Activated T-cell treated with anti-CD3 and anti-CD28 coated beads, Interleukin-2, amount 50 U/mL, for 72 hours (primary cell): ENCODE measurements at places on chromosomes 16 and 17. TPM values are rescaled to one million over a fixed set of nuclear protein-coding genes. Genes with fewer than 3 reads are reported as not detected.
A peak's percentile ranks its signal among the peaks of the same experiment; 100 is the strongest.

- H3K4me3 ChIP-seq = no peak overlapping the region
- peaks cover 23% of the 10 kb centered on the region for H3K36me3 ChIP-seq
- H3K4me1 ChIP-seq = no peaks in the 10 kb centered on the region
- no peak overlapping the region for H3K27ac ChIP-seq
- DNase-seq = no peak
These were observed 57.7 kb upstream of the RPL38 start for GRCh38 chr17:74145756-74146155.

DNA sequence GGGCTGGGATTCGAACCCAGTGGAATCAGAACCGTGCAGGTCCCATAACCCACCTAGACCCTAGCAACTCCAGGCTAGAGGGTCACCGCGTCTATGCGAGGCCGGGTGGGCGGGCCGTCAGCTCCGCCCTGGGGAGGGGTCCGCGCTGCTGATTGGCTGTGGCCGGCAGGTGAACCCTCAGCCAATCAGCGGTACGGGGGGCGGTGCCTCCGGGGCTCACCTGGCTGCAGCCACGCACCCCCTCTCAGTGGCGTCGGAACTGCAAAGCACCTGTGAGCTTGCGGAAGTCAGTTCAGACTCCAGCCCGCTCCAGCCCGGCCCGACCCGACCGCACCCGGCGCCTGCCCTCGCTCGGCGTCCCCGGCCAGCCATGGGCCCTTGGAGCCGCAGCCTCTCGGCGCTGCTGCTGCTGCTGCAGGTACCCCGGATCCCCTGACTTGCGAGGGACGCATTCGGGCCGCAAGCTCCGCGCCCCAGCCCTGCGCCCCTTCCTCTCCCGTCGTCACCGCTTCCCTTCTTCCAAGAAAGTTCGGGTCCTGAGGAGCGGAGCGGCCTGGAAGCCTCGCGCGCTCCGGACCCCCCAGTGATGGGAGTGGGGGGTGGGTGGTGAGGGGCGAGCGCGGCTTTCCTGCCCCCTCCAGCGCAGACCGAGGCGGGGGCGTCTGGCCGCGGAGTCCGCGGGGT is at the start of gene CDH1:
CDH1 (plus strand) TSS at position 247 of the 684 bp plus-strand sequence; CDS start at position 371, 124 bp downstream.
- peak within 1 kb of the TSS; percentile 40 for H3K27ac ChIP-seq
- peak; percentile 53 for DNase-seq
- peak within 1 kb of the TSS; percentile 84 for H3K4me3 ChIP-seq

DNA sequence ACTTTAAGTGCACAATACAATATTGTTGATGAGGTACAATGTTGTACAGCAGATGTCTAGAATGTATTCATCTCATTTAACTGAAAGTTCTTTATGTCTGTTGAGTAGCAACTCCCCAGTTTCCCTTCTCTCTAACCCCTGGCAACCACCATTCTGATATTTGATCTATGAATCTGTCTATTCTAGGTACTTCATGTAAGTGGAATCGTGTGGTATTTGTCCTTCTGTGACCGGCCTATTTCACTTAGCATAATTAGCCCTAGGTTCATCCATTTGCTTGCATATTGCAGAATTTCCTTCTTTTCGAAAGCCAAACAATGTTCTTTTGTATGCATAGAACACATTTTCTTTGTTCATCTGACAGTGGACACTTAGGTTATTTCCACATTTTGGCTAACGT is 10.8 kb downstream of the RGS9 start:
- H3K36me3 ChIP-seq = no peaks in the 10 kb centered on the region
- no peak overlapping the region for H3K4me3 ChIP-seq
- H3K4me1 ChIP-seq = peaks cover under 1% of the 10 kb centered on the region
- H3K27ac ChIP-seq = no peak overlapping the region
- peaks cover 15% of the 10 kb centered on the region for H3K27me3 ChIP-seq

DNA sequence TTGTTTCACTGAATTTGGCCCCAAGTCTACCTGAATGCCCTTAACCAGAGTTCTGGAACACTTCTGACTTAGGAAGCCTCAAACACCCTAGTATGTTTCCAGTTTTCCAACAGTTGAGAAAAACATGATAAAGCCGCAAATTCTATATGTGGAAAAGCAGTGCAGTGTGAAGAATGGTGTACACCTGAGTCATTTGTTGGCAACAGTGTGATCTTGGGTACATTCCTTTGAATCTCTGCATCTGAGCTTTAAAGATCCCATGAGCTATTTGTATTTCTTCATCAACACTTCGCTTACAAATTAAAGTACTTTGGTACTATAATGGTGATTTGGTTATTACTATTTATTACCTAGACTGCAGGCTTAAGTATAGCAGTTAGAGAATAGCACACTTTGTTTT is 93.6 kb upstream of the TBX2 start:
- H3K27ac ChIP-seq = no peak overlapping the region
- DNase-seq = no peak
- no peaks in the 10 kb centered on the region for H3K36me3 ChIP-seq

DNA sequence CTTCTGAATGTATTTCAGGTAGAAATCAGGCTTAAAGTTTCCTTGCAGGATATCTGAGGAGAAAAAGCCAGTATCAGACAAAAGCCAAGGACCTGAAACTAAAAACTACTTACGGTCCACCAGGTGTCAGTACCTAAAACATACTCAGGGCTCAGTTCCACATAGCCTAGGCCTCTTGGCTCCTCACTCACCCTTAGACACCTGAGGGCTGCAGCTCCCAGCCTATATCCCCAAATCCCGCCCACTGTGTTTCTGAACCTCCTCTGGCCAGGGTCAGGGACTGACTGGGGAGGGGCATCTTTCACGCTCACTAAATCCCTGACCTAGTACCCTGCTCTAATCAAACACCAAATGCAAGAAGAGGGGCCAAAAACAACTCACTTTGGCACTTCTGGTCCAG is 8.8 kb upstream of the ROGDI start:
- H3K36me3 ChIP-seq = peaks cover 1% of the 10 kb centered on the region
- no peak for DNase-seq
- H3K4me3 ChIP-seq = no peak overlapping the region
- H3K27ac ChIP-seq = no peak overlapping the region
- H3K27me3 ChIP-seq = no peaks in the 10 kb centered on the region

DNA sequence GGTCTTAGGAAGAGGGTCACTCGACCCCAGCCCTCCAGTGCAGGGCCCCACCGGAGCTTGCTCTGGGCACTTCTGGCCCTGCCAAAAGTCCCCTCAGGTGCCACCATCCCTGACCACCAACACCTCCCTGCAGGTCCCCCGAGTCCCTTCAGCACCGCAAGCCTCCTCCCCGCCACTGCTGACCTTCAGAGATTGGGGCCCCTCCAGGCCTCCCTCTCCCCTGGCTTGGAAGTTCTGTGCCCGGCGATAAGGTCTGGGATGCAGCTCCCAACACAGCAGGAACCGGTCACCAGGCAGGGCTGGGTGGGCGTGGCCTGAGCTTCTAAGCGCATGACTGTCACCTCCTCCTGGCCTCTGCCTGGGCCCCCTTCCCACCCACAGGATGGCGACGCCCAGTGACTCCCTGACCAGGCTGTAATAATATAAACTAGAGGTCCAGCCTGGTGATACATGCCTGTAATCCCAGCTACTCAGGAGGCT is 11.2 kb downstream of the PIEZO1 start:
- no peak overlapping the region for H3K4me3 ChIP-seq
- H3K27ac ChIP-seq = no peak overlapping the region
- H3K27me3 ChIP-seq = no peaks in the 10 kb centered on the region

DNA sequence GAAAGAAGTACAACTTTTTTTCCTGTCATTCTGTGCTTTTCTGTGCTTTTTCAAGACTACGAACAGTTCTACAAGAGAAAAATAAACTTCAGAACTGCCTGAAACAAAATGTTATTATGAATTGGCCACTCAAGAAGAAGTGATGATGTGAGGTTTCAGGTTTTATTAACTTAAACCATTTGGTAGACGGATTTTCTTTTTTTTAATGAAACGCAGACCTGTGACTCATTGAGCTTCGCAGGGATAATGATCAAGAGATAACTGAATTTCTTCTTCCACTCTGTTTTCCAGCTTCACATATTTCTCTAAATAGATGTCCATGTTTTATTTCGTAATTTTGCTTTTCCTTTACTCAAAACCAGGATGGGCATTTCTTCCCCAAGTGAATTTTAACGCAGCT is 32.7 kb downstream of the AIPL1 start:
- H3K4me3 ChIP-seq = no peak overlapping the region
- H3K36me3 ChIP-seq = no peaks in the 10 kb centered on the region
- no peak overlapping the region for H3K27ac ChIP-seq
- H3K27me3 ChIP-seq = peaks cover 28% of the 10 kb centered on the region
- H3K4me1 ChIP-seq = no peaks in the 10 kb centered on the region
- DNase-seq = no peak

GRCh38 chr17:11499881-11500280 is 98.4 kb upstream of the DNAH9 start:
- peaks cover 1% of the 10 kb centered on the region for H3K36me3 ChIP-seq
- no peak overlapping the region for H3K4me3 ChIP-seq
- no peak for DNase-seq
- no peaks in the 10 kb centered on the region for H3K4me1 ChIP-seq

- no peak for DNase-seq
- H3K4me3 ChIP-seq = no peak overlapping the region
- peaks cover 24% of the 10 kb centered on the region for H3K4me1 ChIP-seq
- no peaks in the 10 kb centered on the region for H3K36me3 ChIP-seq
- no peak overlapping the region for H3K27ac ChIP-seq
- peaks cover 35% of the 10 kb centered on the region for H3K27me3 ChIP-seq
These were observed 5.1 kb upstream of the ITPRIPL2 start for GRCh38 chr16:19108409-19109287.

DNA sequence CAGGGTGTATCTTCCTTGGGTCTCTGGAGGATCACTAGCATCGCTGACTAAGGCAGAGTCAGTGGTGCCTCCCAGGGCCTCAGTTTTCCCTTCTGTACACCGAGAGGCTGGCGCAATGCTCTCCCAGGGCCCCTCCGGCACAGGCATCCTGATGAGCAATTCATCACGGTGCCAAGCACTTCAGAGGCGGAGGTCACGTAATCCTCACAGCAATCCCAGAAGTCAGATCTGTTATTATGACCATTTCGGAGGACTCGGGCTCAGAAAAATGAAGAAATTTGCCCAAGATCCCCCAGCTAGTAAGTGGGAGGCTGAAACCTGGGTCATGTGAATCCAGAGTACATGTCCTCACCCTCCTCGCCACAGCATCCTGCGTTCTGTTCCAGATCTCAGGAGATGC is 46.5 kb downstream of the AIPL1 start:
- H3K36me3 ChIP-seq = no peaks in the 10 kb centered on the region
- no peak overlapping the region for H3K4me3 ChIP-seq
- no peak for DNase-seq
- H3K4me1 ChIP-seq = no peaks in the 10 kb centered on the region

DNA sequence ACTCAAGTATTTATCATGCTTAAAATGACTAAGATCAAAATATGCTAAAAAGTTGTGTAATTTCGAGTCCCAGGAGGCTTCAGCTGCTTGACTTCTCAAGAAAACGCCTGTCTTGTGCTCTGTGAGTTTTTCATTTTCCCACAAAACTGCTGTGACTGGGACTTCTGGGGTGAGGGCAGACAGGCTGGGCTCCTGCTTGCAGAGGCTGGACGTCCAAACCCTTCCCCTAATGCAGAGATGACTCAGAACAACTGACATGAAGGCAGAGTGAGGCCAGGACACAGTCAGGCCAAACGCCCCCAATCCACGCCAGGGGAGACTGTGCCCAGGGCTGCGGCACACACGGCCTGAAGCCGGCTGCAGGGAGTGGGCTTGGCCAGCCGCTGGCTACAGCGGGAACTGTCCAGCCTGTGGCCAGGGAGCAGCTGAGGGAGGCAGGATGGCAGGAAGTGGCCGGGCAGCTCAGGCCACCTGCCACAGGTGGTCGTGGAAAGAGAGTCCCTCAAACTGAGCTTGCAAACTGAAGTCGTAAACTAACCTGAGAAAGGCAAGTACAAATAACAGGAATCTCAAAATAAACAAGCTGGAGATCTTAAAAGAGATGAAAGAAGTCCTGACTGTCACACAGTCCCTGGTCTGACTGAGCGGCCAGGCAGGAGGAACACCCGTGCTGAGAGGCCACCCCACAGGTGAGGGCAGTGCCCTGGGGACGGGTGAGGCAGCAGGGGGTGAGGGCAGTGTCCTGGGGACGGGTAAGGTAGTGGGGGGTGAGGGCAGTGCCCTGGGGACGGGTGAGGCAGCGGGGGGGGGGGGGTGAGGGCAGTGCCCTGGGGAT is 21.3 kb upstream of the HEXD start:
- no peak overlapping the region for H3K27ac ChIP-seq
- H3K4me1 ChIP-seq = peaks cover 18% of the 10 kb centered on the region
- no peak overlapping the region for H3K4me3 ChIP-seq
- no peaks in the 10 kb centered on the region for H3K27me3 ChIP-seq
- peaks cover 2% of the 10 kb centered on the region for H3K36me3 ChIP-seq
- DNase-seq = no peak

DNA sequence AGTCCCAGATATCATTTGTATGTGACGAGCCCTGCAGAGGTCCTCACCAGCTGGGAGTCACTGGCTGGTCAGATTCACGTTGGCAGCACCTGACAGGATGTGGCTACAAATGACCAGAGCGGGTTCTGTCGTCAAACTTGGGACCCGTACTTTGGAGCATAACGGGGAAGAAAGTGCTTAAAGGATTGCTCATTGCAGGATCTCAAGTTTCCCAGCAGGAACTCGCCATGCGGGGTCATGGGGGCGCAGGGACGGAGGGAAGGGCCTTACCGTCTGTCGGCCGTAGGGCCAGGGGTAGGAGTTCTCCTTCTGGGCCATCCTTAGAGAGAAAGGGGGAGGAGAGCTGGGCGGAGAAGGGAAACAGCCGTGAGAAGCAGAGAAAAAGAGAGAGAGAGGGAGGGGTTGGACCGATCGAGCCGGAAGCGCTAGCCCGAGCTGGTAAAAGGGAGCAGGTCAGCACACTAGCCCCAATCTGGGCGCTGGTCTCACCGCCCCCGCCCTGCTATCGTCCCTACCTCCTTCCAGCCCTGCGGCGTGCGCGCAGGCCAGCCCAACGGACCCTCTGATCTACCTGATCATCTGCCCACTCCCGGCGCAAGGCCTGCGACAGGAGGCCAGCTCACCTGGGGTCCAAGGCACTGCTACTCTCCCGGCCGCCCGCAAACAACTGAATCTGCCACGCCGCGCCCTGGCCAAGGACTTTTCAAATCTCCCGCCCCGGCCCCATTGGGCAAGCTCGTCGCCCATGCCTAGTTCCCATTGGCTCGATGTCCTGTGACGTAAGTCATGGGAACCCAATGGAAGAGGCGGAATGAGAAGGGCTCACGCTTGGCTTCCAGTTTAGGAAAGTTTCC is at the start of gene AURKB:
AURKB (minus strand) TSS at position 669 of the 854 bp plus-strand sequence; CDS start at position 318, 351 bp downstream.
- peaks cover 25% of the 10 kb centered on the region for H3K4me1 ChIP-seq
- H3K36me3 ChIP-seq = peaks cover 23% of the 10 kb centered on the region
- H3K27me3 ChIP-seq = no peaks in the 10 kb centered on the region
- peak within 1 kb of the TSS; percentile 93 for H3K4me3 ChIP-seq
- DNase-seq = peak; percentile 93

- no peak overlapping the region for H3K27ac ChIP-seq
- no peaks in the 10 kb centered on the region for H3K4me1 ChIP-seq
- DNase-seq = peak; percentile 30
- no peaks in the 10 kb centered on the region for H3K36me3 ChIP-seq
- H3K4me3 ChIP-seq = no peak overlapping the region
- H3K27me3 ChIP-seq = no peaks in the 10 kb centered on the region
These were observed 84.4 kb upstream of the GSE1 start for GRCh38 chr16:85528528-85529387.

GRCh38 chr16:46711106-46712058 is 21.9 kb downstream of the ORC6 start:
- no peak for DNase-seq
- no peak overlapping the region for H3K4me3 ChIP-seq
- H3K4me1 ChIP-seq = no peaks in the 10 kb centered on the region
- H3K27ac ChIP-seq = peak overlapping the region; percentile 51

GRCh38 chr17:58525239-58525638 is 10.8 kb upstream of the MTMR4 start:
- H3K4me1 ChIP-seq = no peaks in the 10 kb centered on the region
- peaks cover 13% of the 10 kb centered on the region for H3K27me3 ChIP-seq
- no peaks in the 10 kb centered on the region for H3K36me3 ChIP-seq

KRTAP4-7 gene
- not detected for total RNA-seq

KRTAP4-9 gene
- total RNA-seq = not detected

KCNH6 gene
- total RNA-seq = not detected

WDR81 gene
- 9.4 TPM for total RNA-seq

TMEM238L gene
- total RNA-seq = not detected

NOS2 gene
- total RNA-seq = 0.05 TPM
